ENCODE measurements at places on chromosomes 6 and 20. TPM values are rescaled to one million over a fixed set of nuclear protein-coding genes. Genes with fewer than 3 reads are reported as not detected.
A peak's percentile ranks its signal among the peaks of the same experiment; 100 is the strongest.

DNA sequence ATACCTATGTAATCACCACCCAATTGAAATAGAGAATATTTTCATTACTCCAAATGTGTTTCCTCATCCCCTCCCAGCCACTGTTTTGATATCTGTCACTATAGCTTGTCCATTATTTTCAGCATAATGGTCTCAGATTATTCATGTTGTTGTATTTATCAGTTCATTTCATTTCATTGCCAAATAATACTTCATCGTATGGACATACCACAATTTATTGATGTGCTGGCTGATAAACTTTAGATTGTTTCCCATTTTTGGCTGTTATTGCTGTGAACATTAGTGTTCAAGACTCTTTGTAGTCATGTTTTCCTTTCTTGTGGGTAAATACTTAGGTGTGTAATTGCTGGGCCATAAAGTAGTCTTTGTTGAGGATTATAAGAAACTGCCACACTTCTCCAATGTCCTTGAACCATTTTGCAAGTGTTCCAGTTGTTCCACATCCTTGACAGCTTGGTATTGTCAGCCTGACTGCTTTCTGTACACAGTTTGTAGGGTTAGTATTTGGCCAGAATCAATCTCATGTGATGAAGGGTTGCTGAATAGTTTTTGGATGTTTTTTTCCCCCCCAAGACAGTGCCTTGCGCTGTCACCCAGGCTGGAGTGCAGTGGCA is 44.3 kb downstream of the JARID2 start:
- H3K27me3 ChIP-seq: no peaks in the 10 kb centered on the region
- peak; percentile 41 for DNase-seq
- no peaks in the 10 kb centered on the region for H3K36me3 ChIP-seq
- H3K27ac ChIP-seq: no peak overlapping the region
- no peak overlapping the region for H3K4me3 ChIP-seq

DNA sequence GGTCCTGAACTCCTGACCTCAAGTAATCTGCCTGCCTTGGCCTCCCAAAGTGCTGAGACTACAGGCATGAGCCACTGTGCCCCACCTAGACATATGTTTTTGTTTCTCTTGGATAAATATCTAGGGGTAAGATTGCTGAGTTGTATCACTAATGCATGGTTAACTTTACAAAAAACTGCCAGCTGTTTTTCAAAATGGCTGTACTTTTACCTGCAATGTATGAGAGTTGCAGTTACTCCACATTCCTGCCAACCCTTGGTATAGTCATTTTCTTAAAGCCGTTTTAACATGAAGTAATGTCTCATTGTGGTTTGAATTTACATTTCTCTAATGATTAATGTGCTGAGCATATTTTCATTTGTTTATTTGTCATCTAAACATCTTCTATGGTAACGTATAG is 289.7 kb downstream of the UTRN start:
- no peak overlapping the region for H3K4me3 ChIP-seq
- H3K4me1 ChIP-seq: no peaks in the 10 kb centered on the region
- H3K36me3 ChIP-seq: no peaks in the 10 kb centered on the region

DNA sequence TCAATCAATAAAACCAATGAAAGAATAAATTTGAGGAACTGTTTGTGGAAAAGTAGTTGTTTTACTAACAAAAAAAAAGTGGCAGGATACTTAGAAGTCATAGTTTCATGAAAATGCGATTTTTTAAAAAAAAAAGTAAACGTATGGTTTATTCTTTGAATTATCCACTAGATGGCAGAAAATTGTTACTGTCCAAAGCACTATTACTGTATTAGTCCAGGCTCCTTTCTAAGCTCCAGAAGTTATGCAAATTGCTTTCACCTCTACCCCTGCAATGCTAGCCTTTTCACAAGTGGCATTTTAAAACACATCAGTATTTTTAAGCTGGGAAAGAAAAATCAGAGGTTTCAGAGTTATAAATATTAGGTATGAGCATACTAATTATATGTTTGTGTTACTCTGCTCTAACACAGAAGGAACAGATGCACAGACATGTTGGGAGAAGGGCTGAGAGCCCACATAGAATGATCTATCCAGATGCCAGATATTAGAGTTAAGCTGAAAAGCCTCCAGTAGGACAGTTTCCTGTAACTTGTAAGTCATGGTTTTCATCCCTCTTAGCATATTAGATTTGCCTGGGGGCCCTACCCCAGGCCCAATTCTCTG is 63.9 kb downstream of the FHL5 start:
- H3K4me1 ChIP-seq: no peaks in the 10 kb centered on the region
- no peak overlapping the region for H3K27ac ChIP-seq
- H3K4me3 ChIP-seq: no peak overlapping the region
- peak; percentile 58 for DNase-seq

DNA sequence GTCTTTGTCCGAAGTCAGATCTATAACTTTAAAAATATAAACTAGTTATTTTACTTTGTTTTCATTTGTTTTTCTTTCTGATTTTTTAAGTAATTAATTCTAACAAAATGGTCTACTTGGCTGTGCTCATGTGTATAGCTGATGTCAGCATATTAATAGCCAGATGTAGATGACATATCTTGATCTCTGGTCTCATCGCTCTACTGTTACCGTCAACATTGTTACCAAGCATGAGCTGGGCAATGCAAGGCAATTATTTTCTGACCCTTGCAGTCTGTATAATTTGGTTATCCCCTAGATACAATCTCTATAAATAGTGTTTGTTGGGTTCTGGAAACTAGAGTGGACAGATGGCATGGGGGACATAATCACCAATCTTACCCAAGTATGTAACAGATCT is 151.6 kb upstream of the PTPRK start:
- no peaks in the 10 kb centered on the region for H3K27me3 ChIP-seq
- no peaks in the 10 kb centered on the region for H3K36me3 ChIP-seq
- no peak for DNase-seq
- no peak overlapping the region for H3K27ac ChIP-seq
- no peak overlapping the region for H3K4me3 ChIP-seq
- no peaks in the 10 kb centered on the region for H3K4me1 ChIP-seq

DNA sequence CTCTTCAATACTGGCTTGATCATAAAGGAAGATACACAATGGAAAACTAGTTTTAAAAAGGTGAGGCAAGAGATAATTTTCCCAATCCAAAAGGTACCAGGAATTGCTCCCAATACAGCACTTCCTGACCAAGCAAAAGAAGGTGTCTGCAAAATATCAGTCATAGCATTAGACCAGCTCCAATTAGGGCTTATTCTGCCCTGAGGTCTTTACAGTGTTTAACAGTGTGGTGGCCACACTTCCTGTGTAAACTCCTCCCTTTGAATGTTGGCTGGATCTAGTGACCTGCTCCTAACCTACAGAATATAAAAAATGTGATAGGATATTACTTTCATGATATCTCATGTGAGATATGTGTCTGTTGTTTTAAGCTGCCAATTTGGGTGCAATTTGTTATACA is 57.1 kb upstream of the BTN3A2 start:
- H3K36me3 ChIP-seq: no peaks in the 10 kb centered on the region
- H3K27me3 ChIP-seq: no peaks in the 10 kb centered on the region
- no peak overlapping the region for H3K27ac ChIP-seq
- H3K4me3 ChIP-seq: no peak overlapping the region
- DNase-seq: no peak
- peaks cover 6% of the 10 kb centered on the region for H3K4me1 ChIP-seq

GRCh38 chr6:167851370-167851952 is 24.8 kb downstream of the AFDN start:
- DNase-seq: no peak
- no peak overlapping the region for H3K27ac ChIP-seq
- no peak overlapping the region for H3K4me3 ChIP-seq
- peaks cover 12% of the 10 kb centered on the region for H3K4me1 ChIP-seq
- H3K36me3 ChIP-seq: no peaks in the 10 kb centered on the region

DNA sequence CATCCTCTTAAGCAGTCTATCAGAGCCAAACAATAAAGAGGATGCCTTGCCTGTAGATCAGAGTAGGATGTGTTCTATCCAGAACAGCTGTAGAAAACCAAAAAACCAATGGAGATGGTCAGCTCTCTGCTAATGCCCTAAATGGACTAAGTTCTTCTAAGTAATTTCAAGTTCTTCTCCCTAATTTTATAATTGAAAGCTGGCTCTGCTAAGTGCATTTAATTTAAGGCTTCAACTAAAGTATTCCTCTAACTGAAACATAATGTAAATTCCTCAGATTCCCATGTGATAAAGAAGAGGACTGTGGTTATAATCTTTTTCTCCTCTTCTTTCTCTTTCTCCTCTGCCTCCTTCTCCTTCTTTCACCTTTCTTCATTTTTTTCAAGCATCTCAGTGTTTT is 709.5 kb downstream of the KIF16B start:
- H3K4me3 ChIP-seq: no peak overlapping the region
- no peaks in the 10 kb centered on the region for H3K4me1 ChIP-seq
- no peaks in the 10 kb centered on the region for H3K36me3 ChIP-seq
- DNase-seq: no peak

GRCh38 chr6:135114355-135115145 is 59.9 kb upstream of the HBS1L start:
- H3K4me1 ChIP-seq: no peaks in the 10 kb centered on the region
- no peak overlapping the region for H3K27ac ChIP-seq
- DNase-seq: no peak
- peaks cover 5% of the 10 kb centered on the region for H3K27me3 ChIP-seq
- no peak overlapping the region for H3K4me3 ChIP-seq

- no peak overlapping the region for H3K4me3 ChIP-seq
- H3K4me1 ChIP-seq: no peaks in the 10 kb centered on the region
- no peak overlapping the region for H3K27ac ChIP-seq
Observed at GRCh38 chr20:24737212-24737850, 211.7 kb upstream of the CST7 start.

DNA sequence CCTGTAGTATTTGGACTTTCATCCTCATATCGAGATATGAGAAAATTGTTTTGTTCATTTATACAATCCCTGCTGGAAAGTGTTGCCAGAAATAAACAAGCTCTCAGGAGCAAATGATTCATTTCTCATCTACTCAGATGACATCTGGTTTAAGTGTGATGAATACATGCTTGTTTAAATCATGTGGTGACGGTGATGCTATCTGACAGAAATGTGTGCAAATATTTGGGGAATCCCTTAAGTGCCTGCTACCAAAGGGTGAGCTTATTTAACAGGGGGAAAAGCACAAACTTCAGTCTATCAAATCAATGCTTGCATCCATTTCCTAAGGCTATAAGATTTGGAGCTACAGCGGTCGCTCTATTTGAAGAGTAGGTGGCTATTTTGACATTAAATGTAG is 368.3 kb upstream of the SASH1 start:
- no peaks in the 10 kb centered on the region for H3K36me3 ChIP-seq
- no peaks in the 10 kb centered on the region for H3K27me3 ChIP-seq
- no peak for DNase-seq
- no peaks in the 10 kb centered on the region for H3K4me1 ChIP-seq
- H3K4me3 ChIP-seq: no peak overlapping the region

GRCh38 chr20:59525500-59526241 is 78.7 kb upstream of the PHACTR3 start:
- DNase-seq: peak; percentile 26
- H3K4me3 ChIP-seq: no peak overlapping the region
- H3K27ac ChIP-seq: no peak overlapping the region

GRCh38 chr6:77021778-77022177 is 441.5 kb downstream of the HTR1B start:
- H3K36me3 ChIP-seq: no peaks in the 10 kb centered on the region
- no peak overlapping the region for H3K4me3 ChIP-seq
- no peaks in the 10 kb centered on the region for H3K4me1 ChIP-seq
- no peak for DNase-seq
- no peaks in the 10 kb centered on the region for H3K27me3 ChIP-seq

The NOX3 gene
- not detected for total RNA-seq

The SIRPB2 gene
- not detected for total RNA-seq

The GNAS-AS1 gene
- 0.33 TPM for total RNA-seq

The EDN3 gene
- total RNA-seq: not detected

The PRDM1 gene
- total RNA-seq: 5.4 TPM

The PROKR2 gene
- not detected for total RNA-seq
